ENCODE measurements at places on chromosomes 1 and 21. TPM values are rescaled to one million over a fixed set of nuclear protein-coding genes. Genes with fewer than 3 reads are reported as not detected.
A peak's percentile ranks its signal among the peaks of the same experiment; 100 is the strongest.

DNA sequence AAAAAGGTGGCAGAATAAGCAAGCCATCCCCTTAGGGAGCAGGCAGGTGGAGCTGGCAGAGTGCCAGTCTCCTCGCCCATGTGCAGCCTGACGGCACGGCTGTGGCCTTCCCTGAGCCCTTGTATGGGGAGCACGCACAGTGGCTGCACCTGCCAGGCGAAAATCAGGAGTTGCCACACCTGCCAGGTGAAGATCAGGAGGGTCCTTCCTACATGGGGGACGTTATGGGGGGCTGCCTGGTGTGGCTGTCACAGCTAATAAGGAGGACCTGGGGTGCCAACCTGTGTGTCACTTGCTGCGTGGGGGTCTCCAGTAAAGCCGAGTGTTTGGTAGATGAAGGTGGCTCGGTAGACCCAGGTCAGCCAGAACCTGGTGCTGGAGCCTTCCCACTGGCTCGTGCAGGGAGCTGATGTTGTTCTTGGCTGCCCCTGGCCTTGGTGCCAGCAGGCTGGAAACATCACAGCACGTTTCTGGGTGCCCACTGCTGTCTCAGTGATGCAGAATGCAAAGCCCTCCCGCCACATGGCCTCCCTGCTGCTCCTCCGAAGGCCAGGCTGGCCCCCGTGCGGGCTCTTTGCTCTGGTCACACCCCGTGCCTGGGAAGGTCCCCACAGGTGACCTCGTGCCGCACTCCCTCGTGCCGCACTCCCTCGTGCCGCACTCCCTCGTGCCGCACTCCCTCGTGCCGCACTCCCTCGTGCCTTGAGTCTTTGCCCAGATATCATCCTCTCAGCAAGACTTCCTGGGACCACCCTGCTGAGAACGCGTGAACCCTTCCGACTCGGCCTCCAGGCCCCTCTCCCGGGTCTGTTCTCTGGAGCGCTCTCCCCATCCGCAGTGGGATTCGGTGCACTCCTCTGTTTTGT is 55.4 kb downstream of the SLC37A1 start:
- no peak for DNase-seq

GRCh38 chr21:40672602-40673001 is 174.4 kb downstream of the DSCAM start:
- peak; percentile 22 for DNase-seq

CAPN8 gene
- 1.1 TPM for total RNA-seq

- DNase-seq = no peak
Observed at GRCh38 chr1:87273291-87273690, 55.4 kb upstream of the LMO4 start.

DNA sequence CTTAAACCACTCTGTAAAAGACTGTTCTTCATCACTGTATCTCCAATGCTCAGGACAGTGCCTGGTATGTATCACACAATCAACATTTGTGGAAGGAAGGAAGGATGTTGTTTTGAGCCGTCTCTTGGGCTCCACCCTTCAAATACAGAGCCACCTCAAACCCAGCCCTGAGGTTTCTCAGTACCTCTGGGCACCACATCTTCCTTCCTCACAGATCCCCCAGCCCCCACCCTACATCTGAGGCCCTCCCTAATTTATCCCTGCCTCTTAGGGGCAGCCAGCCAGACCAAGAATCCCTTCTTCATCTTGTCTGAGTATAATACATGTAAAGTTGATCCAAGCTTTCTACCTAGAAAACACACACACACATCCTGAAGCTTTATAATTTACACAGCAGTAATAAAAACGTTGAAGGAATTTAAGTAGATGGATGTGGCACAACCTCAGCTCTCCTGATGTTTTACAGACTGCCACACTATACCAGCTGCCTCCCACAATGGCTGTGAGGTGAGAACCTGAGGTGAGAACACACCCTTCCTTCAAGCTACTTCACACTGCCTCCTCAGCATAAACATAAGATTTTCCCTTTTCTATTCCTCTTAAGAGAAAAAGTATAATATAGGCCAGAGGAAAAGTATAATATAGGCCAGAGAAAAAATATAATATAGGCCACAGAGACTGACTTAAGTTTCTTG is 48.5 kb downstream of the CDC7 start:
- DNase-seq = no peak

LORICRIN gene
- total RNA-seq = not detected

Measured in foreskin keratinocyte (primary cell).